ENCODE measurements at places on chromosomes 12 and 14.

DNA sequence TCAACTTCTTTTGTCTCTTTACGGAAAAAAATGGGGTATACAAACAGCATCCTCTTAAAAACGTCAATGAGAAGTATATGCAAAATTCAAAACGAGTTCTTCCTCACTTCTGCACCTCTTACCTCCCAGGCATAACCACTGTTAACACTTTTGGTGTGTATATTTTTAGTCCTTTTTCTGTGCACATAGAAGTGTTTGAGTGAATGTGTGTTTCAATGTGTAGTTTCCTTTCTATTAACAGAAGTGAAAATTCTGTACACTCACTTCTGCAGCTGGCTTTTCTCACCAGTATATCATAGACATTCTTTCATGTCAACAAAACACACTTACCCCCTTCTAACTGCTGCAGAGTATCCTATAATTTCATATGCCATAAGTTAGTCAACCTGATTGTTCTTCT, 5.4 kb downstream of the UBR7 start:
- DNase-seq, result no peak

GRCh38 chr12:63982604-63983295, 138.2 kb downstream of the SRGAP1 start:
- no peak for DNase-seq

DNA sequence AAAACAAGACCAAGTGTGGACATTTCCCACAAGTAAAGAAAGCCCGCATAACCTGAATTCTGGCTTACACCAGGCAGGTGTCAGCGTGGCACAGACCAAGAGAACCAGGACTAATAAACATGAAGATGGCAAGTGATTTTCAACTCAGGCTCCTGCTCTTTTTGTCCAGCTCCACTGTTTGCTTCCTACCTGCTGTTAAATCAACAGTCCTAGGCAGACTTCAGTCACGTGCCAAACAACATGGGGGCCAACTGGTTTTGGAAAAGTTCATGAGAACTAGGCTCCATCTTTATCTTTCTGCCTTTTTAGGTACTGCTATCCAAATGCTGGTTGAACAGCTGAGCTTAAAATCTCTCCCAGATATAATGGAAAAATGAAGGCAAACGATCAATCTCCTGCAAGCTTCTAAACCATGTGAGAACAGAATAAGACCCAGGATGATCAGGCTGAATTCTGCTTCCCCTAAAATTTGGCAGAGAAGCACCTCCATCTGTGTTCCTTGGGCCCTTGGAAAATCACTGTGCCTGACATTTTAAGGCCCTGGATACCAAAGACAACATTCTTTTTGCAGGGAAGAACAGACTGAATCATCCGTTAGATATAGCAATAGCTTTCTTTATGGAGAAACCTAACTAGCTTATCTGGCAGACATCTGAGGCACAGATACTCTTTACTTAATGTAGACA, 215.6 kb upstream of the USP15 start:
- DNase-seq, result no peak

DNA sequence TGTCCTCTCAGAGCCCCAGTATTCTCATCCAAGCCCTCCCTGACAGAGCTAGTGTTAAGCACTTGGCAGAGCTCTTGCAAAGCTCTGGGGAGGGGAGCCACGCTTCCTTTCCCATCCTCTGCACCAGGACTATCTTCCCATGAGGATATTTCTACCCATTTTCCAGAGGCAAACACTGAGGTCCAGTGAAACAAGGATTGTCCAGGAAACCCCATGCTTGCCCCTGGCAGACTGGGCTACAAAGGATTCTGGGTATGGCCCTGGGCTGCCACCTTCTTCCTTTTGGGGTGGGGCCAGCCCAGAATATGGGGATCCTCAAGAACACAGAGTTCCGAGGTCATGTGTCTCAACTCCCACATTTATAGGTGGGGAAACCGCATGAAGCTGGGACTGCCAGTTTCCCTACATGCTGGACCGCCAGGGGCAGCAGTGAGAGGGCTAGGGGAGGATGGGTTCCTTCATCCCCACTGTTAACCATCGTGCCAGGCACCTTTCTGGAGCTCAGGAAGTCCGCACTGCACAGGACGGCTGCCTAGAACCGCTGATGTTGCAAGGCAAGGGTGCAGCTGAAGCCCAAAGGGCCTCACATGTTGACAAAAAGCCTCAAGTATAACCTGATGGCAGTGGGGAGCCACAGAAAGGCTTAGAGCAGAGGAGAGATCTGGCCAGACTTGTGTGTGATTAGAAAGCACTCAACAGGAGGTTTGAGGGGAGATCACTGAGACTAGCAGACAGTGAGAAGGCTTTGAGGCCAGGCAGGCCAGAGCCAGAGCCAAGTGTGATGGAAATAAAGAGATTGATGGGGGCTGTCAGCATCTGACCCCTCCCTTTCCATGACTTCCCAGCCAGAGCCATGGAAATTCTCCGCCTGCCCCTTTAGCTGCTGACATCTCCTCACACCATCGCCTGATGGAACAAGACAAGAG, 5.5 kb upstream of the CCDC85C start:
- DNase-seq, result no peak

GRCh38 chr12:113437729-113438100, 15.5 kb downstream of the SDSL start:
- no peak for DNase-seq

DNA sequence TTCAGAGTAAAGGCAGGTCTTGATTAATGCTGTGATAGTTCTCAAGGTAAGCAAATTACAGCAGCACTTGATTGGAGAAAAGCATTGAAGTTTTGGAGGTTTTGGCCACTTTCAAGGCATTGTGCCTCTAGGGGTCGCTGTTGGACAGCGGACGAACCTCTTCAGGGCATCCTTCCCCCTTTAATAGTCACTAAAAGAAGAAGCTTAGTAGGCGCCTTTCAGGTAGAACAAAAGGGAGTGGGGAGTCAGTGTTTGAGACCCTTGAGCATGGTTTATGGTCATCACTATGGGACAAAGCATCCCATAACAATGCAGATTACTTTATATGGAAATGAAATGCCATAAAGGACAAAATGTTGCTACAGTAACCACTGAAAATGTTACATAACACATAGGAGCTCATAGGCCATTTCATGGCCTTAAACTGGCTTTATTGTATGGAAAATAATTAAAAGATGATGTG, 199.5 kb upstream of the DCN start:
- DNase-seq, result peak; percentile 82

DNA sequence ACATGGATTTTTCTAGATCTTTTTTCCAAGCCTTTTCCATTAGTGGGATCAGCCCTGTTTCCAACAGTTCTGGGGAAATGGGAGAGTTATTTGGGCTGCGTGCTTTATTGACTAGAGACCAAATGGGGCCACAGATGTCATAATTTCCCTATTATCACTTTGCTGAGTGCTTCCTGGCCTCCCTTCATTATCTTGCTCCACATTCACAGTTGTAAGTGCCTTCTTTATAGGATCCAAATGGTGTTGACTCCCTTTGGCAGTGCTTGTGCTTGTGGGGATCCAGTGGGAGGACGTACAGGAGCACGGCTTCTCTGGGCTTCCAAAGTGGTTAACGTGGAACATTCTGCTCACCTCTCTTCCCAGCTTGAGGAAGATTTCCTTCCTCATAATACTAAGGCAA, 141.0 kb upstream of the RMST start:
- no peak for DNase-seq

DNA sequence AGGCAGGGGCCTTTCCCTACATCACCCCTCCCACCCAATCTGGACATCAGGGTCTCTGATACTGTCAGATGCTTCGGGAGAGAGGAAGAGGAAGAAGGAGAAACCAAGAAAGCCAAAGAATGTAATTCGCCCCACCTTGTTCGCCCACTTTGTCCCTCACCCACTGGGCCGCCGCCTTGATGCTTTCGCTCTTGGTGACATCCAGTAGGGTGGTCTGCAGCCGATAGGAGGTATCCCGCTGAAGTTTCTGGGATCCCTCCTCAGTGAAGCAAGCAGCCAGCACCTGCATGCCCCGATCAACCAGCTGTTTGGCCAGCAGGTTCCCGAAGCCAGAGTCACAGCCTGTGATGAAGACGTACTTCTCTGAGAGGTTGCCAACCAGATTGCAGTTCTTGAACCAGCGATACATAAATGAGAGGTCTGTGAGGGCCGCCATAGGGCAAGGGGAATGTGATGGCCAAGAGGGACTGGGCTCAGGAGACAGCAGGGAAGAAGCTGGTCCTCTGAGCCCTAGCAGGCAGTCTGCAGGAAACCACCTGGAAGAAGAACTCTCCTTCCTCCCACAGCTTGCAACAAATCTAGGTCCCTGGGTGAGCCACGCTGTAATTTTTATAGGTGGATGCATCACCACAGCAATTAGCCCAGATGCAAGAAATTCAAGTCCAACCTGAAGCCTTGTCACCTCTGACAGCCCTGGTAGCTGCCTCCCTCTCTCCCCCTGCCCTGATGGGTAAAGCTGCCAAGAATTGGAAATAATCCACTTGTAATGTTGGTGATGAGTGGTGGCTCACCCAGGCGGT, at the start of gene SDR9C7:
SDR9C7 (minus strand) TSS at position 583 of the 800 bp plus-strand sequence; CDS start at position 436, 147 bp downstream.
- DNase-seq, result no peak

GRCh38 chr12:111149299-111149698, 219.6 kb downstream of the PHETA1 start:
- no peak for DNase-seq

DNA sequence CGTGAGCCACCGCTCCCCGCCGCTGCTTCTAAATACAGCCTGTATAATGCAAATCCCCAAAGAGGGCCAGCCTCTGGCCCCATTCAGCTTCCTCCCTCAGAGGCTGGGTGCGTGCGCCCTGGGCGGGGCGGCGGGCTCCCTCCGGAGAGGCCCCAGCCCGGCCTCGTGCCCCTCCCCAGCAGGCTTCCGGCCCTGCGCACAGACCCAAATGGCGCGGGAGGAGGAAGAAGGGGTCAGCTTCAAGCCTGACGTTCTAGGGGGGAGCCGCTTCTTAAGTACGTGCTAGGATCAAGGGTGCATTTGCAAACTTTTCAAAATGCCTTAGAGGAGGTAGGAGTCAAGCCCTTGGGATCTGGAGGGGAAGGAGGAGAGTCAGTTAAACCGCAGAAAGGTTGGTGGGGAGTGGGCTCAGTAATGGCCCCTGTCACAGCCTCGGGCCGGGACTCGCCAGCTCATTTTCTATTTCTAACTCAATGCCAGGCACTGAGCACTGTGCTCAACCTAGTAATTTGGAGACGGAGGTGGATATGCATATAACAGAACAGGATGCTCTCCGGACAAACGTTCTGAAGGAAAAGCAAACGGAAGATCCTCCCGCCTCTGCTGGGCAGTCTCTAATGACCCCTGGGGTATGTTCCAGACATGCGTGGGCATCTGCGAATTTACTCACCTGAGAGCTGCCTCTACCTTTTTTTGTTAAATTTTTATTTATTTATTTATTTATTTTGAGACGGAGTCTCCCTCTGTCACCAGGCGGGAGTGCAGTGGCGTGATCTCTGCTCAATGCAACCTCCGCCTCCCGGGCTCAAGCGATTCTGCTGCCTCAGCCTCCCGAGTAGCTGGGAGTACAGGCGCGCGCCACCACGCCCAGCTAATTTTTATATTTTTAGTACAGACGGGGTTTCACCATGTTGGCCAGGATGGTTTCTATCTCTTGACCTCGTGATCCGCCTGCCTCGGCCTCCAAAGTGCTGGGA, 32.3 kb downstream of the NINJ2 start:
- DNase-seq, result no peak

DNA sequence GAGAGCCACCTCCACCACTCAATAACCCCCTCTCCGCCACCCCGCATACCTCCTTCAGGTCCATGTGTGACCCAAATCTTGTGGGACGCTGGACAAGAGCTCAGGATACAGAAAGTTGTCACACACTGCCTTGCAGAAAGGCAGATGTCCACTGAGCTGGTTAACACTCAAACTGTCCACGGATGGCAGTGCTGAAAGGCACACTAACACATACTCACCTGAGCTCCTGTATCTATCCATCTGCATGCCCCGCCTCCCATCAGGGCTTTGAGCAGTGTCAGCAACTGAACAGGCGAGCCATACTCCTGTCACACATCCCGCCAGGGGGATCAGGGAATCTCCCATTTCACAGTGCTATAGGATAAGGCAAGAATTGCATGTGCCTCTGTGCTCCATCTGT, 642.0 kb downstream of the GALC start:
- DNase-seq, result no peak

DNA sequence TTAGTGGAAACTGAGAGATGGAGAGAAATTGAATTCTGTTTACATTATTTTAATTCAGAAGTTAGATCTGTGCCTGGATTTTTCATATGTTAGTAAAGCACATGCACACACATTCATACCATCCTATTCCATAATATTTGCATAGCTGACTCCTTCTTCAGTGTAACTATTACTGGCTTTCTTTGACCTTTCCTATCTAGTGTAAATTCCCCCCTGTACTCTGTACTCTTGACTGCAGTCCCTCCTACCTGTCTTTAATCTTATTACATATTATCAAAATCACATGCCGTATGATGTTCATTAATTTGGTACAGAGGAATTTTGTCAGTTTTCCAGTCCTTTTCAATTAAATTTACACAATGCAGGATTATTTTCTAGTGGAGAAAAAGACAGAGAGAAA, 417.0 kb upstream of the SOX5 start:
- no peak for DNase-seq

DNA sequence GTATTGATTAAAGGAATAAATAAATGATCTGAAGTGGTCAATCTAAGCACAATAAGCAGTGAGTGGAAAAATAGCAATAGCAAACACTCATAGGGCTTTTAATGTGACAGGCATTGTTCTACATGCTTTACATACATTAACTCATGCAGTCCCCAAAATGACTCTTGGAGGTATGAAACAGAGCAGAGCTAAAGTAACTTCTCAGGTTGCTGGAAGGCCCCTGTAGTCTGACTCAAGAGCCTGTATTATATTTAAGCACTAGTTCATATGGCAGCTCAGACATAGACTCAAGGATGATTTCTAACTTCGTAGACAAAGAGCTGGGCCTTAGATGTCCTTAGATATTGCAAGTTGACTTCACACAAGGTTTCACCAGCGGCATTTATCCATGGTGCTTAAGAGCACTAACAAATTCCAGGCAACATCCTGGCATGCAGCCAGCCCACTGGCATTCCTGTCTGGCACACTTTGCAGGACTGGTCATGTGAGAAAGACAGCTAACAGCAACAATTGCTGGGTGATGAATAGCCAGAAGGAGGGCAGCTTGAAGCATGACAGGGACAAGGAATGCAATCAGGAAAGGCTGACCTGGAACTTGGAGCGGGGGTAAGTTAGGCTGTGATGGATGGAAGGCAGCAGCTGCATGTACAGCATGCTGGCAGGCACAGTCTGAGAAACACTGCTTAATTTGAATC, 22.9 kb upstream of the KTN1 start:
- peak; percentile 77 for DNase-seq

GRCh38 chr12:39892146-39892545, 213.7 kb downstream of the SLC2A13 start:
- no peak for DNase-seq

- DNase-seq, result no peak
Measured at GRCh38 chr12:124292385-124292784, 2.5 kb upstream of the RFLNA start.

- DNase-seq, result no peak
Measured at GRCh38 chr14:71964716-71965115, 32.5 kb downstream of the RGS6 start.
